ENCODE measurements at places on chromosomes 5 and 9. TPM values are rescaled to one million over a fixed set of nuclear protein-coding genes. Genes with fewer than 3 reads are reported as not detected.

The FST gene
- 7.3 TPM for polyA plus RNA-seq

The ECM2 gene
- polyA plus RNA-seq: 14.1 TPM

The UBE2R2 gene
- polyA plus RNA-seq: 15.0 TPM

The ANKRD18A gene
- 0.05 TPM for polyA plus RNA-seq

The TRIM14 gene
- polyA plus RNA-seq: 15.6 TPM

DNA sequence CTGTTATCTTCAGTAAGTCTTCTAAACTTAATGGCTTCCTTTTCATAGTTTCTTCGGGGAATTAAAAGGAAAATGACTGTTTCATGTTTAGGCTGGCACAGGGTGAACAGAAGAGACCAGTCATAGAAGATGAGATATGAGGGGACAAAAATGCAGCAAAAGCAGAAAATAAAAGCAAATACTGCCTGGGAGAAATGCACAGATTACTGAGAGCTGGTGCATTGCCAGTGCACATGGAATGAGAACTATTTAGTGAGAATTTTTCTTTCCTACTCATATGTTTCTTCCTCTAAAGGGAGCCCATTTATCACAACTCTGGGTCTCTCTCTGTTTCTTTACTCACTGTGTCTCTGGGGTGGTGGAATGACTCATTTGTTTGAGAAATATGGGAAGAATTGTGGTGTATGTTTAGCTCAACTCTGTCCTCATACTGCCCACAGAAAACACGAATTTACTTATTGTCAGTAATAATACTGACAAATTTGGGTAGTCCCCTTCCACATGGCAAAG, 25.9 kb upstream of the ANKRD55 start:
- DNase-seq: no peak

DNA sequence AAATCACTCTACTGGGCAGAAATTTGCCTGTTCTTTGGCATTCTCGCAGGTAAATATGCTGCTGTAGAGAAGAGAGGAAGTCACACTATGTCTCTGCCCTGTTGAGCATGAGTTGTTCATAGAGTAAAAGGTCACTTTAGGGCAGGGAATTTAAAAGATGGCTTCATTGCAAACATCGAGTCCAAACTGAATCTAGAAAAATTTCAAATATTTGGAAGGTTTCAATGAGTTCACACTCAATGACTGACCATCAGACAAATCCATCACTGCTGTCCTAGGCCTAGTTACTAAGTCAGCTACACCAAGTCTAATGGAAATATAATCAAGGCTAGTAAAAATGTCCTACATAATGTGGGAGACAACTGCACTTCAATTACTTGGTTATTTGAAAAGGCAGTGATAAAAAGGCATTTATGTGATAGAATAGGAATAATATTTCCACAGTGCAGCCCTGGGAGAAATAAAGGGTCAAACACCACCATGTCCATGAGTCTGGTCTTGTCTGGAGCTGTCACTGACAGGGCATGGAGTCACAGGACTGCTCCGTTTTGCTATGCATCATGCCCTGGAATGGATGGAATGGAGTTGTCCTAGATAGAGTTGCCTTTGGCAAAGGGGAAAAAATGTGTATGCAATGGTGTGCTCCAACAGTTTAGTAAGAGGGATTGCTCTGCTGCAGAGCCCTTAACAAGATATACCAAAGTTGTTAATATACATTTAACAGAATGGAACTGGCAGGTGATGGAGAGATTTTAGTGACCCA, 218.5 kb upstream of the DAPK1 start:
- DNase-seq: no peak

DNA sequence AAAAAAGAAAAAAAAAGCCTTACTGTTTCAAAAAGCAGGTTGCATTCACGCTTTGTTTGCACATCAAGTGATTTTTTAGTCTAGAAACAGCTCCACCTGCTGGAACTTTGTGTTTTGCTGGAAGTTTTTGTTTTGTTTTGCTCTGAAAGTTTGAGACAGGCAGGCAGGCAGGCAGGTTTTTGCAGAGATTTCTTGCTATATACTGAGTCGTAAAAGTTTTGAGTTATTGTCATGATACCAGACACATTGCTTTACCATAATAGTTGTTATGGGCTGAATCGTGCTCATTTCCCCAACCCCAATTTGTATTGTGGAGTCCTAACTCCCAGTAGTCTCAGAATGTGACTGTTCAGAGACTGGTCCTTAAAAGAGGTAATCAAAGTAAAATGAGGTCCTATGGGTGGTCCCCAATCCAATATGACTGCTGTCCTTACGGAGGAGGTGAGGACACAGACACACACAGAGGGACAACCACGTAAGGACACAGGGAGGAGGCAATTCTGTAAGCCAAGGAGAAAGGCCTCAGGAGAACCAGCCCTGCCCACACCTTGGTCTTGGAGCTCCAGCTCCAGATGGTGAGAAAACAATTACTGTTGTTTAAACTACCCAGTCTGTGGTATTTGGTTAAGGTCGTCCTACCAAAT, 20.9 kb downstream of the OR2Y1 start:
- no peak for DNase-seq

- peak; percentile 51 for DNase-seq
Observed at GRCh38 chr5:138138949-138139780, at the start of gene NME5. TSS of gene NME5 (minus strand) at chr5:138139428. CDS start at chr5:138138780, 648 bp downstream.

DNA sequence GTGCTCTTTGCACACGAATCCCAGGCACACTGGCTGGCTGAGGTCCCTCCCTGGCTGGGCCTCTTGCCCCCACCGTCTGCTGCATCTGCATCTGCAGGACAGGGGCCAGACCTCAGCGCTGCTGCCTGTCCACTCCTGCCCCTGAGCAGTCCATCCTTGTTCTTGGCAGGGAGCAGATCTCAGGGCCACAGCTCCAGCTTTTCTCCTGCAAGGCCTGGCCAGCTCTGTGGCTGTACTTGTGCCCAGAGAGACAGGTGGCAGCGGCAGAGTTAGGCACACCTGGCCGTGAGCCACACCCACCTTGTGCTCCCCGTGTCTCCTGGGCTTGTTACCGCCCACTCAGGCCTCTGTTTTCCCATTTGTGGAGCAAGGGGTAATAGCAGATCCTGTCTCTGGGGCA, 13.9 kb downstream of the NEK6 start:
- no peak for DNase-seq

- DNase-seq: no peak
Observed at GRCh38 chr5:129057329-129057728, 37.2 kb upstream of the ISOC1 start.

- no peak for DNase-seq
Observed at GRCh38 chr5:2767089-2767488, 15.6 kb upstream of the IRX2 start.

DNA sequence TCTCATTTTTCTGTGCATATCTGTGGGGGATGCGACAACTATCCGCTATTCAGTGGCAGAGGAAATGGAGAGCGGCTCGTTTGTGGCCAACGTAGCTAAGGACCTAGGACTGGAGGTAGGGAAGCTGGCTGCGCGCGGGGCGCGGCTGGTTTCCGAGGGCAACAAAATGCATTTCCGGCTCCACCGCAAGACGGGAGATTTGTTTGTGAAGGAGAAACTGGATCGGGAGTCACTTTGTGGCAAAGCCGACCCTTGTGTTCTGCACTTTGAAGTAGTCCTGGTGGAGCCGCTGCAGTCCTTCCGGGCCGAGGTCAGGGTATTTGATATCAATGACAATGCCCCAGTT, 320 bp downstream of the PCDHB1 start:
- no peak for DNase-seq

DNA sequence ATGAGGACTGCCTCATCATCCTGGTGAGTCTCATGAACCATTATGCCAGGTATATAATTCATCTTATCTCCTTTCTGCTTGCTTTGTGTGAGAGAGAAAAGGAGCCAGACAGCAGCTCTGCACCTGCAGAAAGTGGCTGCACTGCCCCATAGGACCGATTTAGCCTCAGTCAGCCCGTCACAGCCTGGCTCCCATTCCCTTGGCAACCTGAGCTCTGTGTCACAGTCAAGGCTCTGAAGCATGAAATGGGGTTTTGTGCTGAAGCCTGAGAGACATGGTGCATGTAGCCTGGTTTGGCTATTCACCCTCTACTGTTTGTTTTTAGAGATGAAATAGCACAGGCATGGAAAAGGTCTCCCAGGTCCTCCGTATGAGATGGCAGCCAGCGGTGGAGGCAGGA, 198.3 kb downstream of the KCTD16 start:
- no peak for DNase-seq

GRCh38 chr5:35771300-35771699, 85.4 kb upstream of the IL7R start:
- DNase-seq: no peak

Data from liver (tissue), 10 donors.